Colonic mucosa (tissue), 4 donors: ENCODE measurements at places on chromosomes 16 and 17. TPM values are rescaled to one million over a fixed set of nuclear protein-coding genes. Genes with fewer than 3 reads are reported as not detected.

Gene GNAO1
- total RNA-seq, result 10.8 TPM

DNA sequence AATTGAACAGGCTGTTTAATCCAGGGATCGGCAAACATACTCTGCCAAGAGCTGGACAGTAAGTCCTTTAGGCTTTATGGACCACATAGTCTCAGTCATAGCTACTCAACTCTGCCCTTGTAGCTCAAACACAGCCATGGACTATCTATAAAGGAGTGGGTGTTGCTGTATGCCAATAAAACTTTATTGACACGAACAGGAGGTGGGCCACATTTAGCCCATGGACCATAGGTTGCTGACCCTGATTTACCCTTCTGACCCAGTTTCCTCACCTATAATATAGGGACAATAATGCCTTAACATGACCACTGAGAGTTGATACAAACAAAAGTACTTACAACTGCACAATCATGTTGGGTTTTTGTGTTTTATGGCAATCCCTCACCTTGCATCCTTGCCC lies 257.0 kb upstream of the SDK2 start:
- H3K27me3 ChIP-seq, result no peaks in the 10 kb centered on the region
- H3K4me3 ChIP-seq, result no peak overlapping the region
- H3K36me3 ChIP-seq, result no peaks in the 10 kb centered on the region
- peaks cover 7% of the 10 kb centered on the region for H3K4me1 ChIP-seq

DNA sequence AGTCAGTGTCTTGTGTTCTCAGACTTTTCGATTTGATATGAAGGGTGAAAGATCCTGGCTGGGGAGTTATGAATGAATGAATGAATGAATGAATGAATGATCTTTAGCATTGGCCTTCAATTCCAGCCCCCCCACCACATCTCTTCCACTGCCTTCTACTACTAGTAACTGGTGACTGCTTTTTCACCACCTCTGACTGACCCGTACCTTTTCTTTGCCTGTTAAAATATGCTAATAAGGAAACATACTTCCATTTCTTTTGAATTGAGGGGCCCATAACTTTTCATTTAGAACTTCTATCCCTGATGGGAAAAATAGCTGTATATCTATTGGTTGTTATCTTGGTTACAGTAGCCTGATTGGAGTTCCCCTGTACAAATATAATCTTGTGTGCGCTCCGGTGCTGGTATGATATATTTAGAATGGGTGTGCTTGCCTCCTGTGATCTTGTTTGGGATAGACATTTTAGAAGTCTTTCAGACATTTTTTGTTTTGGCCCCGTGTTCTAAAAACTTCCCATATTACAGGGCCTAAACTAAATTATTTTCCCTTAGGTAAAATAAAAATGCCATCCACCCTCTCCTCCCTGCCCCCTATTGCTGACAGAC lies 3.4 kb downstream of the LYRM1 start:
- no peaks in the 10 kb centered on the region for H3K36me3 ChIP-seq
- DNase-seq, result no peak
- peak overlapping the region; percentile 46 for H3K27ac ChIP-seq
- no peak overlapping the region for H3K4me3 ChIP-seq
- H3K27me3 ChIP-seq, result no peaks in the 10 kb centered on the region
- peaks cover 10% of the 10 kb centered on the region for H3K4me1 ChIP-seq

DNA sequence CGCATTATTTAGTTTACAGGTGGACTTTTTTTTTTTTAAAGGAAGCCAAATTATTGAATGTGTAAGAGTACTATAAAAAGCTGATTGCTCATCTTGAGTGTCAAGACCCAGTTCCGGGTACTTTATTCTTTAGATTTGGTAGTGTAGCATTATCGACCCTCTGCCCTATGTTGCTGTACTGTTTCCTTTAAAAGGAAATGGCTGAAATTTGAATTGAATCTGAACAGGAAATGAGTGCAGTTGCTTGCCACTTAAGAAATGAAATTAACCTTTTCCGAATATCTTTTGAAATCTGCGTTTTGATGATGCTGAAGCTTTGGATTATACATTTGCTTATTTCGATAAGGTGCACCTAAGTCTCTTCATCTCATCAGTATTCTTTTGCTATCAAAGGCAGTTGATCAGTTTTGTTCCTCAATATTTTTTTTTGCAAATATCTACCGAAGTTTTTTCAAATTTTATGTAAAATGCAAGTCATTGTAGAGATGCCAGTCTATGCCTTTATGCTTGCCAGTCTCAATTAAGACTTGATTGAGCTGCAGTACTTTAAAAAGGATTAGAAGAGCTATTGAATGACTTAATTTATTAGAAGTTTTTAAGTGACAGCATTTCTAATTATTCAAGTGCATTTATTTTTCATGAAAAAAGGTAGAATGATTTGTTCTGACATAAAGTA lies 1.8 kb downstream of the GGNBP2 start:
- peak overlapping the region; percentile 95 for H3K4me3 ChIP-seq
- peaks cover 23% of the 10 kb centered on the region for H3K4me1 ChIP-seq
- peak overlapping the region; percentile 99 for H3K27ac ChIP-seq

DNA sequence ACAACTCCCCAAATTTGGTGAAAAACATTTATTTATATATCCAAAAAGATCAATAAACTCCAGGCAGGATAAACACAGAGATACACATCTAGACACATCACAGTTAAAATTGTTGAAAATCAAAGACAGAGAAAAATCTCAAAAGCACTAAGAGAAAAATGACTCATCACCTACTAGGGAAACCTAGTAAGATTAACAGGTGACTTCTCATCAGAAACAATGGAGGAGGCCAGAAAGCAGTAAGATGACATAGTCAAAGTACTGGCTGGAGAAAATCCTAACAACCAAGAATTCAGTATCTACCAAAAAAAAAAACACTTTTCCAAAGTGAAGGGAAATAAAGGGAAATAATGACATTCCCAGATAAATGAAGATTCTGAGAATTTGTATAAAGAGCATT lies 33.8 kb downstream of the ULK2 start:
- no peaks in the 10 kb centered on the region for H3K4me1 ChIP-seq
- no peaks in the 10 kb centered on the region for H3K27me3 ChIP-seq

DNA sequence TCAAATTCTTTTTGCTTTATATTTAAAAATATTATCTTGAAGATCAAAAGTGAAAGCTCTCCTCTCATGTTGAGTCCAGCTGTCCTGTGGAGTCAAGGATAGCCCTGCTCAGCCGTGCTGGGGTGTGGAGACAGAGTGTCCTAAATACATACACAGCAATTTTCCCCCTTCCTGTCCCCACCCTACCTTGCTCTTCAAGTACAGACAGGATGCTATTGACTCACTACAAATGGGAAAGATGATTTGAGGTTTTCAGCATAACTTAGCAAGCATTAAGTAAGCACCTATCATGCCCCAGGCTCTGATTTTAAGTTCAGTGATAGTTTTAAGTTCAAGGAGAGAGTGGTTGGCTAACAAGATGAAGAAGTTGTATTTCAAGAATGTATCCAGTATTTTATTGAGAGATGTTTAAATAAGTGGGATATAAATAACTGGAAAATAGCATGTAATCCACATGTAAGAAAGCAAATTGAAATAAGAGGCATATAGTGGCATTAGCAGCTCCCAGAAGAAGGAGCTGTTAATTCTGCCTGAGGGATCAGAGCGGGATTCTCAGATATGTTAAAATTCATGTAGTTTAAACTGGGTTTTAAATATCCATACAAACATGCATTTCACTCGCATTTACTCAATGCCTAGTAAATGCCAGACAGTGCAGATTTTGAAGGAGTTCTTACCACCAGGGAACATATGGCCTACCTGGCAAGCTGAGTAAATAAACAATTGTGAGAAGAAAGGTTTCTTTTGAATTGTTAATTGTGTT lies 183.5 kb upstream of the ANKFN1 start:
- no peaks in the 10 kb centered on the region for H3K4me1 ChIP-seq
- no peak overlapping the region for H3K4me3 ChIP-seq
- H3K27me3 ChIP-seq, result no peaks in the 10 kb centered on the region
- no peak for DNase-seq
- no peaks in the 10 kb centered on the region for H3K36me3 ChIP-seq
- H3K27ac ChIP-seq, result no peak overlapping the region
